Tibial artery (tissue), 4 donors: ENCODE measurements at places on chromosomes 12 and 14.

DNA sequence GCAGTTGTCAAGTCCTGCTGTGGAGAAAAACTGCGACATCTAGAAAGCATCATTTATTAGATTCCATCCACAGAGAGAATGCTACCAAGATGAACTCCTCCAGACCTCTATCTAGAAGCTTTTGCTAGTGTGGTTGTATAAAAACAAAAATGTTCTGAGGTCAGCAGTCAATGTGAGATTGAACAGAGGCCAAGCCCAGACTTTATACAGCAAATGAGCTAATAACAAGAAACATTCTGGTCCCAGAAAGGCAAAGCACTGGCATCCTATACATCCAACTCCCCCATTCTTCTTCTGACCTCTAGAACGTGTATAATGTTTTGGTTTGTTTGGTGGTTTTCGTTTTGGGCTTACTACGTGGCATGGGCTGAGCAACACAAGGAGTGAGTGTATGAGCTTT, 26.7 kb upstream of the RIN3 start:
- no peak for DNase-seq
- H3K27me3 ChIP-seq = no peaks in the 10 kb centered on the region
- no peak overlapping the region for H3K27ac ChIP-seq
- H3K36me3 ChIP-seq = no peaks in the 10 kb centered on the region

- no peak for DNase-seq
- no peaks in the 10 kb centered on the region for H3K27me3 ChIP-seq
- no peaks in the 10 kb centered on the region for H3K4me1 ChIP-seq
- H3K27ac ChIP-seq = no peak overlapping the region
Observed at GRCh38 chr12:65586796-65587195, 237.5 kb upstream of the HMGA2 start.

DNA sequence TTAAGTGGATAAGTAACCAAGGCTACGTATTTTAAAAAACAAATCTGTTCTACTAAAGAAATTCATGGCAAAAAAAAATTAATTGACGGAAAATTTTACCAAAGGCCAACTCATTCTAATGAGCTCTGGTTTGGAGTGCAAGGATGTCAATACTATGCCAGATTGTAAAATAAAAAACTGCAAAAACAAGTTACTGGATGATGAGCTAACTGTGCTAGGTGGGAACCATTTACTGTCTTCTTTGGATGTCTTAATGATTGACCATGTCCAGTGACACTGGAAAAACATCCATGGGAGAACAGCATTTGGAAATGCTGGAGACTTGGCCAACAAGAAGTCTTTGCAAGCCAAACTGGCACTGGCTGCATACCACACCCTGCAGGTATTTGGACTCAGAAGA, 41.6 kb downstream of the KITLG start:
- no peak for DNase-seq
- no peaks in the 10 kb centered on the region for H3K27me3 ChIP-seq
- H3K4me3 ChIP-seq = no peak overlapping the region
- no peaks in the 10 kb centered on the region for H3K4me1 ChIP-seq

GRCh38 chr12:81615026-81615588, 144.0 kb downstream of the PPFIA2 start:
- no peak overlapping the region for H3K4me3 ChIP-seq
- no peak overlapping the region for H3K27ac ChIP-seq
- no peaks in the 10 kb centered on the region for H3K27me3 ChIP-seq
- no peaks in the 10 kb centered on the region for H3K36me3 ChIP-seq

- no peak overlapping the region for H3K4me3 ChIP-seq
- no peaks in the 10 kb centered on the region for H3K36me3 ChIP-seq
- H3K27ac ChIP-seq = no peak overlapping the region
- H3K4me1 ChIP-seq = no peaks in the 10 kb centered on the region
- H3K27me3 ChIP-seq = no peaks in the 10 kb centered on the region
Observed at GRCh38 chr14:37091651-37092050, 80.8 kb downstream of the SLC25A21 start.

DNA sequence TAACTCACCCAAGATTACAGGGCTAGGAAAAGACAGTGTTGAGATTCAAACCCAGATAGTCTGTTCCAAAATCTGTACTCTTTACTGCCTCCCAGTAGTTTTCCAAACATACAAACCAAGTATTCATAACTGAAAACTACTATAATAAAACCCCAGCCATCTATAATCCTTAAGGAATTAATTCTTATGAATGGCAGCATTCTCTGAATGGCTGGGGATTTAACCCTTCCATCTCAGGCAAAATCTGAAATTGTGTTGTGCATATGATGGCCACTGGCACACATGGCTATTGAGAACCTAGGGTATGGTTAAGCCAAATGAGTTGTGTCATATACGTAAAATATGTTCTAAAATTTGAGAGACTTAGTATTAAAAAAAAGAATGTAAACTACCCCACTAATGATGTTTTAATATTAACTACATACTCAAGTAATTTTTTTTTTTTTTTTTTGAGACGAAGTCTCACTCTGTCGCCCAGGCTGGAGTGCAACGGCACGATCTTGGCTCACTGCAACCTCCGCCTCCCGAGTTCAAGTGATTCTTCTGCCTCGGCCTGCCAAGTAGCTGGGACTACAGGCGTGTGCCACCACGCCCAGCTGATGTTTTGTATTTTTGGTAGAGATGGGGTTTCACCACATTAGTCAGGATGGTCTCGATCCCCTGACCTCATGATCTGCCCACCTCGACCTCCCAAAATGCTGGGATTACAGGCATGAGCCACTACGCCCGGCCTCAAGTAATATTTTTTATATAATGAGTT, 16.7 kb downstream of the PPP1R13B start:
- no peak for DNase-seq
- peaks cover 9% of the 10 kb centered on the region for H3K4me1 ChIP-seq
- H3K4me3 ChIP-seq = no peak overlapping the region
- H3K27me3 ChIP-seq = no peaks in the 10 kb centered on the region

- H3K36me3 ChIP-seq = no peaks in the 10 kb centered on the region
- peak within 1 kb of the TSS; percentile 45 for H3K27ac ChIP-seq
- no peak for DNase-seq
- no peaks in the 10 kb centered on the region for H3K4me1 ChIP-seq
Observed at GRCh38 chr12:91182636-91183455, at the start of gene DCN. TSS of gene DCN (minus strand) at chr12:91182817. CDS start at chr12:91178552, 4,265 bp downstream.

- H3K4me1 ChIP-seq = no peaks in the 10 kb centered on the region
- H3K27me3 ChIP-seq = no peaks in the 10 kb centered on the region
- no peak for DNase-seq
- H3K4me3 ChIP-seq = no peak overlapping the region
Observed at GRCh38 chr12:59079002-59079401, 158.7 kb upstream of the LRIG3 start.

- H3K27me3 ChIP-seq = no peaks in the 10 kb centered on the region
- no peak overlapping the region for H3K4me3 ChIP-seq
- H3K4me1 ChIP-seq = peaks cover 49% of the 10 kb centered on the region
- DNase-seq = no peak
- peak overlapping the region; percentile 16 for H3K27ac ChIP-seq
- no peaks in the 10 kb centered on the region for H3K36me3 ChIP-seq
Observed at GRCh38 chr12:110565894-110566871, 16.9 kb downstream of the PPTC7 start.

GRCh38 chr14:104552738-104553125, 26.8 kb upstream of the C14orf180 start:
- no peaks in the 10 kb centered on the region for H3K4me1 ChIP-seq
- no peak overlapping the region for H3K27ac ChIP-seq
- no peak for DNase-seq
- H3K4me3 ChIP-seq = no peak overlapping the region
- H3K36me3 ChIP-seq = no peaks in the 10 kb centered on the region
- no peaks in the 10 kb centered on the region for H3K27me3 ChIP-seq

- no peaks in the 10 kb centered on the region for H3K4me1 ChIP-seq
- H3K36me3 ChIP-seq = no peaks in the 10 kb centered on the region
- DNase-seq = no peak
- no peak overlapping the region for H3K27ac ChIP-seq
- H3K27me3 ChIP-seq = no peaks in the 10 kb centered on the region
Observed at GRCh38 chr14:24971255-24971654, 78.7 kb downstream of the STXBP6 start.

DNA sequence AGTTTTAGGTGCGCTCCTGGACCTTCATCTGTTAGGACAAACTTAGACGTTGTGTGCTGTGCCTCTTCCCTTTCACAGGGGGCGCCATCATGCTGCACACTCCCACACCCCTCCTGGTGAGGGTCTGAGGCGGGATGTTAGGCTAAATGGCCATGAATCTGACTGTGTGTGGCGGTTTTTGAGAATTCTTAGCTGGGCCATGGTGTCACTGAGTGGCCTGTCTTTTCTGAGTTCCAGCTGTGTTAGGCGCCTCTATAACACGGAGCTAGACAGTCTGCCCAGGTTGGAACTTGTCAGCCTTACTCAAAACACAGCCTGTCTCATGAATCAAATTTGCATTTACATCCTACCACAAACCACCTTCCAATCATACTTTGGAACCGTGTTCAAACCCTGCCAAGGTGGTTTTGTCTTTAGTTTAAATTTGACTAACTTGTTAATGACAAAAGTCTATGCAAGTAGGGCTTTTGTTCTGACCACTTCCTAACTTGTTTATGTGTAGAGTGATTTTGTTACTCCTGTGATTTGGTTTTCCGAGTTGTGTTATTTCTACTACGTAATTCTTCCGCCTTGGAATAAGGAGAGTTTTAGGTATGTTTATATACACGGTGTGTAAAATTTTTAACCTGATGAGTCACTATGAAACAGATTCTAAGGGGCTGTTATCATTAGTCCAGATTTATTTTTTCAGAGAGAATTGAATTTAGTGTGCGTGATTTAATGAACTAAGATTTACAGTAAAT, 19.6 kb downstream of the ACVR1B start:
- DNase-seq = no peak
- no peaks in the 10 kb centered on the region for H3K27me3 ChIP-seq
- no peaks in the 10 kb centered on the region for H3K4me1 ChIP-seq
- no peak overlapping the region for H3K4me3 ChIP-seq
- peaks cover 9% of the 10 kb centered on the region for H3K36me3 ChIP-seq
- no peak overlapping the region for H3K27ac ChIP-seq

DNA sequence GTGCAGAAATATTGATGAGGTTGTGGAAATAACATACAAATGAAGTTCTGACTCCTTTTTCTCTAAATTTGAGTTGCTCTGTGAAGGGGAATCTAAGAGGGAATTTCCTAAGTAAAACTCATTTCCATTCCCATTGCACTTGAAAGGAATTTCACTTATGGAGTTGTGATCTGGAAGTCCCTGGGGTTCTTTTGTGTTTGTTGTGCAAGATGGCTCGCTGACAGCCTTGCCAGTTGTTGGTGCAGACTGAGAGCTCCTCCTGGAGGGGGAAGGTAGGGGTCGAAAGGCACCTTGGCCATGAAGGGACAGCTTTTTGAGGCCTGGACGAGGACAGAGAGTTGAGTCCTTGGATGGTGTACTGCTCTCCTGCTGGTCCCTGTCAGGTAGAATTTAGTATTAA, 72.0 kb downstream of the C12orf56 start:
- H3K36me3 ChIP-seq = no peaks in the 10 kb centered on the region
- no peak for DNase-seq
- no peak overlapping the region for H3K4me3 ChIP-seq
- no peak overlapping the region for H3K27ac ChIP-seq

DNA sequence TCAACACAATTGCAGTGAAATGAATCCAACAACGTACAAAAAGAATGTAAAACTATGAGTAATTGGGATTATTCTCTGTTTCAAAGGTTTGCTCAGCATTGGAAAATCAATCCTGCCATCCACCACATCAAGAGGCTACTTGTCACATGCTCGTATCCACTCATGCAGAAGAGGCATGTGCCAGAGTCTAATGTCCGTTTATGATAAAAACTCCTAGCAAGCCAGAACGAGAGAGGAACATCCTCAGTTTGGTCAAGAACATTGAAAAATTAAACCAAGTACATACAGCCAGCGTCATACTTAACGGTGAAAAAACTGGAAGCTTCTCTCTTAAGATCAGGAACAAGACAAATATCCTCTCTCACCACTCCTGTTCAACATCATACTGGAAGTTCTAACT, 563.9 kb upstream of the TMEM132C start:
- H3K36me3 ChIP-seq = no peaks in the 10 kb centered on the region
- no peak overlapping the region for H3K27ac ChIP-seq
- H3K27me3 ChIP-seq = no peaks in the 10 kb centered on the region
- H3K4me3 ChIP-seq = no peak overlapping the region
- DNase-seq = no peak

GRCh38 chr12:6384499-6385436, 806 bp downstream of the LTBR start:
- DNase-seq = no peak
- H3K36me3 ChIP-seq = peaks cover 40% of the 10 kb centered on the region
- peak overlapping the region; percentile 82 for H3K4me3 ChIP-seq
- no peaks in the 10 kb centered on the region for H3K27me3 ChIP-seq

- no peak for DNase-seq
- H3K4me1 ChIP-seq = no peaks in the 10 kb centered on the region
- no peak overlapping the region for H3K27ac ChIP-seq
- H3K27me3 ChIP-seq = no peaks in the 10 kb centered on the region
- no peaks in the 10 kb centered on the region for H3K36me3 ChIP-seq
Observed at GRCh38 chr12:38898001-38898684, 7.2 kb downstream of the CPNE8 start.

DNA sequence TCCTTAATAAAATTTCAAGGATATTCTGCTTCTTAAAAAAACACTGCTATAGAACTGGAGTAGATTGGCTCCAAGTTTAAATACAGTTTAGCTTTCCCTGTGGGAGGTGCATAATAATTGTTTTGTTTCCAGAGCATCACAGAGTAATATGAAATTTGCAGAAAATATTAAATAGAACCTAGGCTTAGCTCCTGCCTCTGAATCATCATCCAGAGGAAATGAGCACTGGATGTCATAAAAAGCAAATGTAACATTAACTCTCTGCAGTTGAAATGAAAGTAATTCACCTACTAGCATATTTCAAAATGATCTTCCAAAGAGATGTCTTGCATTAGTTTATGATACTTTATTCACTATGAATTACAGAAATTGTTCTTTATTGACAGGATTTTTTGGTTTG, 769.8 kb downstream of the C12orf50 start:
- H3K27me3 ChIP-seq = no peaks in the 10 kb centered on the region
- H3K4me3 ChIP-seq = no peak overlapping the region
- no peaks in the 10 kb centered on the region for H3K4me1 ChIP-seq

DNA sequence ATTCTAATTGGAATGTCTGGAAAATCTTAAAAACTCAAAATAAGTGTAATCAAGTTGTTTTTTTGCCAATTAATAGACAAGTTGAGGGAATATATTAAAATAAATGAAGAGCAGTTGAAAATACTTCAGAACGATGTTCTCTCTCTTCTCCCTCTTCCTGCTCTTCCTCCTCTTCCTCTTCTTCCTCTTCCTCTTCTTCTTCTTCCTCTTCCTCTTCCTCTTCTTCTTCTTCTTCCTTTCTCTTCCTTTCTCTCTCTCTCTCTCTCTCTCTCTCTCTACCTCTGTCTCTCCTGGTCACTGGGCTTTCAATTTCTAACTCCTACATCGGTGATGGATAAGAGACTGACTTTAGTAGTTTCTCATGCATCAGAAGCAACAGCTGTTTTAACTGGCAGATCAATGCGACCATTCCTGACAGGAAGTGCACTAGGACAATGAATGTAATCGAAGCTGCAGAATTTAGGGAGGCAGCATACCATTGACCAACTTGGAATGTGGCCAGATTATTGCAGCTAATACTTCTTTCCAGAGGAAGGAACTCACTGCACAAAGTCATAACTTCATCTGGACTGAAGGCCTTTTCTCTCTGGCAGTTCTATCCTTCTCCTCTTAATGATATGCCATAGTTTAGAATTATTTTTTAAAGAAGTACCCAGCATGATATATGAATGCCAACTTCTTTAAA, 13.8 kb upstream of the TMTC2 start:
- no peaks in the 10 kb centered on the region for H3K27me3 ChIP-seq
- H3K4me1 ChIP-seq = no peaks in the 10 kb centered on the region
- H3K36me3 ChIP-seq = no peaks in the 10 kb centered on the region
- H3K27ac ChIP-seq = no peak overlapping the region
- no peak overlapping the region for H3K4me3 ChIP-seq

GRCh38 chr14:99356031-99356608, 84.1 kb upstream of the BCL11B start:
- no peak overlapping the region for H3K4me3 ChIP-seq
- H3K36me3 ChIP-seq = no peaks in the 10 kb centered on the region
- DNase-seq = no peak
- no peaks in the 10 kb centered on the region for H3K27me3 ChIP-seq
